ENCODE measurements at places on chromosomes 1 and 21.

GRCh38 chr1:173175514-173176145 lies 31.5 kb downstream of the TNFSF4 start:
- no peak for DNase-seq

DNA sequence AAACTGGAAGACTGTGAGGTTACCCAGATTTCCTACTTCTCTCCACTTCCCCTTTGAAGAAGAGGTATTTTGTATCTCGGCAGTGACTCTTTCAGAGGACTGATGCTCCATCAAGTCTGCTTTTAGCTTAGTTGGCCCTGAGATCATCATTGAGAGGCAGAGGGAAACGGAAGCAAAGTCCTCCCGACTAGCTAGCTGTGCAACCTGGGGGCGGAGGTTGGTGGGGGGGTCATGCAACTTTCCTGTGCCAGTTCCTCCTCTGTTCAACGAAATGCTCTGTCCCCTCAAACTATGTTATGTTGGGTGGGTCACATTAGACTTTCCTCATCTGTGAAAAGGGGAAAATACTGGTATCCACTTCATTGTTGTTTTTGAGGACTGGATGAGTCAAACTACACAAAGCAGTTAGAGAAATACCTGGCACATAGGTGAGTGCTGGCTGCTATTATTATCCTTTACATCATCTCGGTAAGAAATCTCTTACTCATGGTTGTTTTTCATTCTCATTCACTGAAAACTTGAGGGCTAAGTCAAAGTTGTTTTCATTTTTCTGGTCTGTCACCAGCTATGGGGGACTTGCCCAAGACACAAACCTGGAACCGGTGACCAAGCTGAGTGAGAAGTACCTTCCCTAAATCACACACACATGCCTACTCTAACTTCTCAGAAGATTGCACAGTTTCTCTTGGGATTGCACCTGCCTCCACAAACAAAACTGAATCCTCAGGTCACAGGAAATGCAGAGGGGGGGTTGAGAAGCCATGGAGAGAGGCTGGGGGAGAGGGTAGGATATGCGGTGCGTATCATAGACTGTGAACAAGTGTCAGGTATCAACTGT lies 83.3 kb downstream of the ABCA4 start:
- DNase-seq, result peak; percentile 25

- no peak for DNase-seq
These were observed 41.1 kb downstream of the C1orf198 start for GRCh38 chr1:230827081-230827681.

DNA sequence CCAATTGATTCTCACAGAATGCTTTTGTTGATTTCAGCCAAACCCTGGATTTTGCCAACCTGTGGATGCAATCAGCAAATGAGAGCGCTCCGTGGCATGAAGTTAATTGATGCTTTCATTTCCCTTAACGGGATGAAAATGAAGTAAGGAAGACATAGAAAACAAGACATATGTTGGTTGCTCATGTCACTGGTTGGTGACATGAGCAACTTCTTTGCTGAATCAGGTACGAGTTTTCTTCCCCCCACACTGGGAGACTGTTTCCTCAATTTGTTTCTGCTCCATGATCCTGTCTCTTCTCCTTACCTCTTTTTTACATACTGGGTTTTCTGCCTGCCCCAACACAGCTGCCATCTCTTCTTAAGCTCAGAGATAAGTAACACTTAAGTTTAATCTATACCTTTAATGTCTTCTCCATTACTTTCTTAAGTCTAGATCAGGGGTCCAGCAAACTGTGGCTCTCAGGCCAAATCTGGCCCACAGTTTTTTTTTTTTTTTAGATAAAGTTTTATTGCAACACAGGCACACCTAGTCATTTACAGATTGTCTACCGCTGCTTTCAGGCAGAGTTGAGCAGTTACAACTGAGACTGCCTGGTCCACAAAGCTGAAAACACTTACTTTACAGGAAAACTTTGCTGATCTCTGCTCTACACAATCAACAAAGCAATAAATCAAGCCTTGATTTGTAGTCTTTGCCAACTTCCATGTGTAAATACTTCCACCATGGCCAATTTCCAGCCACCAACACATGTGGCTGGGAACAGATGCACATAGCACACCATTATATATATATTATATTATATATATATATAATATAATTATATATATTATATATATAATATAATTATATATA lies 13.3 kb downstream of the GPR157 start:
- no peak for DNase-seq

- DNase-seq, result no peak
These were observed 48.4 kb upstream of the RUNX3 start for GRCh38 chr1:24978383-24979032.

GRCh38 chr1:94940738-94941137 lies 13.8 kb upstream of the CNN3 start:
- no peak for DNase-seq

GRCh38 chr1:70025846-70026245 lies 179.5 kb downstream of the LRRC40 start:
- no peak for DNase-seq

- peak; percentile 99 for DNase-seq
These were observed 797 bp upstream of the USP1 start for GRCh38 chr1:62436039-62436465.

DNA sequence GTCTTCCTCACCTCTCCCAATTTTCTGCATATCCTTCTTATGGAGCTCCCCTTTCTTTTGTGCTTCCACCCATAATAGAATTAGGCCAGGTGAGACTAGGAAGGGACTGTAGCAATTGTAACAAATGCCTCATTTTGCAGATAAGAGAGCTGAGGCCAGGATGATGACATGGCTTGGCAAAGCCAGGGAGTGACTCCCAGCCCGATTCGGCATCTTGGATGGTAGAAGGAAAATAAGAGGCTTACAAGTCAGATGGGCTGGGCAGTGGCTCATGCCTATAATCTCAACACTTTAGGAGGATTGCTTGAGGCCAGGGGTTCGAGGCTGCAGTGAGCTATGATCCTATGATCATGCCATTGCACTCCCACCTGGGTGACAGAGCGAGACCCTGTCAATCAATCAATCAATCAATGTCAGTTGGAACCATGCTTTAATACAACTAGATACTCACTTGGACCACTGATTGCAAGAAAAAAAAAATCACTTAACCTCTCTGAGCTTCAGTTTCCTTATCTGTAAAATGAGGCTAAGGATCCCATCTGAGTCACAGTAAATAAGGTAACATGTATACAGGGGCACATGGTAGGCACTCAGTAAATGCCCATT lies 51.6 kb downstream of the PLEKHA6 start:
- DNase-seq, result no peak

- no peak for DNase-seq
These were observed 12.5 kb downstream of the MECR start for GRCh38 chr1:29218223-29218622.

DNA sequence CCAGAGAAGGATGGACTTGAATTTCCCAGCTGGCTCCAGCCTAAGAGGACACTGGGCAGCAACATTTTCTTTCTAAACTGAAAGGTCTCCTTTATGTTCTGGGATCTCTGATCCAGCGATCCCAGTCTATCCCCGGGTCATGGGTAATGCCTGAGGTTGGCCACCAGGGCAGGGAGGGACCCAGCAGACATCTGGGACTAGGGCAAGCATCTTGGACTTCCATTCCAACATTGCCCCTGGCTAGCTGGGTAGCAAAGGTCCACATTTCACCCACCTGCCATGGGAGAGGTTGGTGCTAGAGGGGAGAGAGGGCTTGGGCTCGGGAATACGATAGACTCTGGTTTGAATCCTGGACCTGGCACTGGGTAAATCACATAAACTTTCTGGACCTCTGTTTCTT lies 84.6 kb downstream of the LRRN2 start:
- DNase-seq, result no peak

- DNase-seq, result no peak
These were observed 29.8 kb upstream of the ZBTB21 start for GRCh38 chr21:42039911-42040351.

DNA sequence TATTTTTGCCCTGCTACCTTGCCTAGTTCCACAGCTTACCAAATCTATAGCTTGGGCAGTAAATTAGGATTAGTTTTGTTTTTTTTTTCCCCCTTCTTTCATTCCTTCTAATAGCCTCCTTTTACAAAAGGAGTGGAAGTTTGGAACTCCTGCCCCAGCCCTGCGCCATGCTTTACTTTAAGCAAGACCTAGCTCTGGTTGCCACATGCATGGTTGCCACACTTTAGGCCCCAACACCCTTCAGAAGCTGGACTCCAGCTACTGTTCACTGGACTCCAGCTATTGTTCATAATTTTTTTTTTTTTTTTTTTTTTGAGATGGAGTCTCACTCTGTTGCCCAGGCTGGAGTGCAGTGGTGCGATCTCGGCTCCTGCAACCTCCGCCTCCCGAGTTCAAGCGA lies 115.8 kb downstream of the NR5A2 start:
- DNase-seq, result no peak

GRCh38 chr1:83942914-83943313 lies 56.0 kb downstream of the TTLL7 start:
- DNase-seq, result no peak

DNA sequence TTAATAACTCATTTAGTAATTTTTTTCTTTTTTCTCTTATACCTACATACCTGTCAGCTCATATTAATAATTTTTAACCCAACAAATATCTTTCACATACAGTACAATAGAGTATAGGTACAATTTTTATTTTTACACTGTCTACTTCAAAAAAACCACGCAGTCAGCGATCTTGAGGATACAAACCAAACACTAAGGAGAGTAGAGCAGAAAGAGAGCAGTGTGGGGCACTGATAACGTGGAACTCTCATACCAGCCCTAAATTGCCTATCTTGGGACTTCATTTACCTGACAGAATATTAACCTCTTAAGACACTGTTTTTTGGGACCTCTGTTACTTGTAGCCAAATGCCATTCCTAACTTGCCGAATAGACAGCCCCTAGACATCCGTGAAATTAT lies 5.5 kb downstream of the TRMT1L start:
- DNase-seq, result no peak

- no peak for DNase-seq
These were observed 674 bp downstream of the BCL10 start for GRCh38 chr1:85275701-85276214.

- no peak for DNase-seq
These were observed 31.4 kb downstream of the KCND3 start for GRCh38 chr1:111958075-111958474.
